ENCODE measurements at places on chromosomes 11 and 22.

GRCh38 chr11:105986554-105986953 lies 35.5 kb downstream of the MSANTD4 start:
- no peak for DNase-seq

DNA sequence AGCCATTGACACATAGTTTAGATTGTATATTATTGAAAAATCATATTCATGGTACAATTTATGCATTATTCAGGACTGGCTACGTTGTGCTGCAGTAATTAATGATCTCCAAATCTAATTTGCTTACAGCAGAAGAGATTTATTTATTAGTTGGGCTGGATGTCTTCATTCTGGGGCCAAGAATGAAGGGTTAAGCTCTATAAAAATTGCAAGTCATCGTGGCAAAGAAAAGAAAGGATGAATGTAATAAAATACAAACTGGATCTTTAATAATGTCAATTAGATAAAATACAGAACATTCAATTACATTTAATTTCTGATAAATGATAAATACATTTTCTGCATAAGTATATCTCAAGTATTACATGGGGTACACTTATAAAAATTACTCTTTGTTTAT lies 151.8 kb upstream of the ANO5 start:
- no peak for DNase-seq

DNA sequence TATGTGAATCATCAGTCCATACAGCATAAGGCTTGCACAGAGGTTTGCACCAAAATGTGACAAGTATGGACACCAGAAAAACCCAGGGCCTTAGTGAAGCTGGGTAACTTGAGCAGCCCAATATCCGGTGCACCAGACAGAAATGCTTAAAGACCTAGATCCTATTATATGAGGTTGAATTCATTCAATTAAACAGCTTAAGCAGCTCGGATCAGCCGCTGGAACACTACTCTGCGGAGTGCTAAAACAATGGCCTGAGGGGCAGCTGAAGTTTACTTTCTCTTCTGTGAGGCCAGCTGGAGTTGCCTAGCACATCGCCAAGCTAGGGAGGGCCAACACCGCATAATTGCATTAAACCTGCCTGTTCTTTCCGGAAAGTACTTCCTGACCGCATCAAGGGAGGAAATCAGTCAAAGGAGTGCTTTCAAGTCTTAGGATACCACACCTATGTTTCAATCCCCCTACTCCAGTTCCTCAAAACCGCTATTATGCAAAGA lies 17.0 kb upstream of the FAM181B start:
- no peak for DNase-seq

DNA sequence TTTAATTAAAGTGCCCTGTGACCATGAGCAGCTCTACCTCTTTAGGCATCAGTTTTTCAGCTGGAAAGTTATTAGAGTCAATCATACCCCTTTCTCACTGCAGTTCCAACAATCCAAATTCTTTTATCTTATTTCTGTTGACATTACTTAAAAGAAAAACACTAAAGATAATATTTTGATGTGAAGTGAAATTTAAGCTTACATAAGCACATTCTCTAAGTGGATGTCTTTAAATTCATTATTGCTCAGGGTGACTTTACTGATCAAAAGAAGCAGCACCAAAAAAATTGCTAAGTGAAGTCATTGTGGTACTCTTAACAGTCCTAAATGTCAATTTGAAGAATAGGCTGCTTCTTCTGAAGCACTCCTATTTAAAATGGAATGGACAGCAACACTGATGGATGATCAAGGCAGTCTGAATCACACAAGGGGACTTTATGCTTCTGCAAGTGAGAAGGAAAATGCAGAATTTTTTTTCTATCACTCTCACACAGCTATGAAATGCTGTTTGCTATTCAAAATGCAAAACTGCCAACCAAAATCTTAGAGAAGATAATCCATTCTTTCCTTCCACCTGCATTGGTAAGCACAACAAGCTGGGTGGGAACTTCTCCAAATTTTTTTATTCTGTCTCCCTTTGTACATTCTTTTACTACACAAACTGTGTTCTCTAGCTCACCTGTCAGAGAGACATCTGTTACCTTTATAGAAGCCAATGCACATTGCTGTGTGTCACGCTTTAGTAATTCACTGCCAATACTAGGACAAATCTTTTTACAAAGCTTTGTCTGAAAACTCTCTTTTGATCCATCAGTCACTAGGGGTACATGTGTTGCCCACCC lies 179.9 kb downstream of the GRIA4 start:
- DNase-seq: no peak

DNA sequence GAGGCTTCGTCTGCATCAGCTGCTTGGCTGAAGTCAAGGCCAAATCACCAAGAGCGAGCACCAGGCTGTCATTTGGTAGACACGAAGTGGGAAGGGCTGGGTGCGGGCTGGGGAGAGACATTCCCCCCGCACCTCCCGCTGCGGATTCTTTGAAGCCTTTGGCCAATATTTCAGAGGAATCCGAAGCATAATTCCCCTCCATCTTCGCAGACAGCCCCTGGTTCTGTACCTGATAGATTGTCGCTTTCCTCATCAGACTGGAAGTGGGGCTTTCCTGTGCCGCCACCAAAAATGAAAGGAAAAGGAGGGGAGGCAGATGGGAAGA lies 15.3 kb downstream of the BLID start:
- DNase-seq: no peak

- DNase-seq: no peak
Observed at GRCh38 chr22:33577862-33578411, 342.3 kb downstream of the LARGE1 start.

DNA sequence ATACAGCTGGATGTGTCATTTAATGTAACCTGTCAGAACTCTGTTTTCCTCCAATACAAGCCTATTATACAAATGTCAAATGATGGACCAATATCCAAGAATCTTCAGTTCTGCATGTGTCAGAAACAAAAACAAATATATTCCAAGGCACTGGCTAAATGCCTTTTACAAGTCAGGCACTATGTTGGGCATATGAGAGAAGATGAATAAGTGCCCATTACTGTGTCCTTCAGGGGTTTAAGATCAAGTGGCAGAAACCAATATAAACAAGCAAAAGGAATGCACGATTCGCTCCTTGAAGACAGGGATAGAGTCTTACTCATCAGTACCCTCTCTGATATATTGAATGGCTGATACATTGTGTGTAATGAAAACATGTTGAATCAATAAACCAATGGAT lies 254.4 kb downstream of the TTC28 start:
- no peak for DNase-seq

DNA sequence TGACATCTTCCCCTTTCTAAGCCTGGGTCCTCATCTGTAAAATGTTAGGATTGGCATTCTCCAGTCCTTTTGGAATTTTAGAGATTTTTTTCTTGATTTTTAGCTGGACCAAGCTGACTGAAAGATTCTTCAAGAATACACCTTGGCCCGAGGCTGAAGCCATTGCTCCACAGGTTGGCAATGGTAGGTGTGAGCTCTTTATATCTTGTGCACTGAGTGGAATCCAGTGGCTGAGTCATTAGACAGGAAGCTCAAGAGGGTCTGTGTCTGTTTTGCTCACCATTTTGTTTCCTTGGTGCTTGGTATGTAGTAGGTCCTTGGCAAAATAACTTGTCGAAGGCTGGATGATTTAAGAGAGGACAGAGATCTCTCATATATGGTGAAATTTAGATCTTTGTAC lies 6.2 kb downstream of the EIF3L start:
- DNase-seq: no peak

- no peak for DNase-seq
Observed at GRCh38 chr11:132168344-132168981, 798.0 kb downstream of the NTM start.
